ENCODE measurements at places on chromosomes 4 and X.

DNA sequence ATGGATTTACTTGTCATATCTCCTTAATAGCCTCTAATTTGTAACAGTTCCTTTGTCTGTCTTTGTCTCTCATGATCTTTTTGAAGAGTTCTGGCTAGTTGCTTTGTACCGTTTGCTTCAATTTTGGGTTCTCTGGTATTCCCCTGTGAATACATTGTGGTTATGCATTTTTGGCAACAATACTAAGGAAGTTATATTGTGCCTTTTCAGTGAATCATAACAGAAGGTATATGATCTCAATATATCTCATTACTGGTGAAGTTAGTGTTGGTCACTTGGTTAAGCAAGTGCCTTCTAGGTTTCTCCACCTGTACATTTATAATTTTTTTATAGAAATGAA, 48.6 kb downstream of the DCLK2 start:
- DNase-seq, result no peak

- DNase-seq, result no peak
These were observed 80.0 kb downstream of the ALPK1 start for GRCh38 chr4:112377171-112377570.

GRCh38 chr4:166143227-166143626, 270.2 kb downstream of the TLL1 start:
- DNase-seq, result no peak

DNA sequence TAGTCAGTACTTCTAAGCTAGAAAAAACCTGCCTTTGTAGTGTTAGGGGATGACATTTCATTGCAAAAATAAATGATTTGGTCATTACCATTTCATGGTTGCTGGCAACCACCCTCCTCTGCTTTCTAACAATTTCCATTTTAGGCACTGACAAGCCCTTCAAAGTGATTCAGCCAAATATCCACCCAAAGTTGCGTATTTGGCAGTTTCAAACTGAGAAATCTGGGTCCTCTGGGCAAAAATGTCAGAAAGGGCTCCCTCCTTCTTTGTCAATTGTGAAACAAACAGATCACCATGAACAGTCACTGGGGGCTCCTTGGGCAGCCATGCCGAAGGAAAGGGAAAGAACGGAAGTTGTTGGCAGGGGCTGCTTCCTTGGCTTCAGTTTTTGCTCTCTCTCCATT, 33.0 kb downstream of the PLAC1 start:
- no peak for DNase-seq

DNA sequence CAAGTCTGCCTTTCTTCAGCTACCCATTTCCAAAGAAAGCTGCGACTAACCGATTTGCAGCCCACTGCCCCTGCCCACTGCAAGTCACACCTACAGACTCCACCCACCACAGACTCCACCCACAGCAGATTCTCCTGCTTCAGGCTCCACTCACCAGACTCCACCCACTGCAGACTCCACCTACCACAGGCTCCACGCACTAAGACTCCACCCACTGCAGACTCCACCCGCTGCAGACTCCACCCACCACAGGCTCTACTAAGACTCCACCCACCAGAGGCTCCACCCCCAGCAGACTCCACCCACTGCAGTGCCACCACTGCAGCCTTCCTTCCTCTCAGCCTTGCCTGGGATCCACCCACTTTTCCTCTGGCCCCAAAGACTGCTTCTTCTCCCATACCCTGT, 41.3 kb downstream of the ABLIM2 start:
- DNase-seq, result peak; percentile 46

DNA sequence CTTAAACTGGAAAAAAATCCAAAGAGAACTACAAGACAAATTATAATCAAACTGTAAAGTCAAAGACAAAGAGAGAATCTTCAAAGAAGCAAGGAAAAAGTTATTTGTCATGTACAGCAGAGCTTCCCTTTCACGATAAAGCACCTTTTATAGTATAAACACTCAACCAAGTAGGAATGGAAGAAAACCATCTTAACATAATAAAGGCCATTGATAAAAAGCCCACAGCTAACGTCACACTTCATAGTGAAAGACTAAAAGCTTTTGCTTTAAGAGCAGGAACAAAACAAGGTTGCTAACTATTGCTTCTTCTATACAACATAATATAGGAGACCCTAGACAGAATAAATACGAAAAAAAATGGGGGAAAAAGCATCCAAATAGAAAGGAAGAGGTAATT, 595.7 kb upstream of the POU3F4 start:
- DNase-seq, result no peak

- DNase-seq, result peak; percentile 98
These were observed 1300.2 kb downstream of the RAPGEF2 start for GRCh38 chr4:160403081-160403480.

- DNase-seq, result peak; percentile 57
These were observed 391 bp upstream of the IDUA start for GRCh38 chr4:986428-986878.

DNA sequence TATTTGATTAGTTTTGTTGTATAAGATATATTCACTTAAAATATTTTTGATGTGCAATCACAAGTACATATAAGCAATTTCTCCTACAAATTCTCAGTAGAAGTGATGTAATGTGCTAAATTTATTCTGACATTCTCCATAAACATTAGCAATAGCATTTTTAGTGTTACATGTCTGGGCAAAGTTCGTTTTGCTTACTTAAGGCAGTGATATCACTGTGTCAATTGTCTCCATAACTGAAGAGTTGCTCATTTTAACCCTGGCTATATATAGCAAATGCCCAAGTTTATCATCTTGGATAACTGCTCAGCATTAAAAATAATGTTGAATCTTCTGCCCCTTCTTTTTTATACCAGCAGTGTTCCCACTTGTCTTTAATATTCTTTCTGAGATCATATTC, 340.0 kb upstream of the NDST4 start:
- DNase-seq, result no peak

DNA sequence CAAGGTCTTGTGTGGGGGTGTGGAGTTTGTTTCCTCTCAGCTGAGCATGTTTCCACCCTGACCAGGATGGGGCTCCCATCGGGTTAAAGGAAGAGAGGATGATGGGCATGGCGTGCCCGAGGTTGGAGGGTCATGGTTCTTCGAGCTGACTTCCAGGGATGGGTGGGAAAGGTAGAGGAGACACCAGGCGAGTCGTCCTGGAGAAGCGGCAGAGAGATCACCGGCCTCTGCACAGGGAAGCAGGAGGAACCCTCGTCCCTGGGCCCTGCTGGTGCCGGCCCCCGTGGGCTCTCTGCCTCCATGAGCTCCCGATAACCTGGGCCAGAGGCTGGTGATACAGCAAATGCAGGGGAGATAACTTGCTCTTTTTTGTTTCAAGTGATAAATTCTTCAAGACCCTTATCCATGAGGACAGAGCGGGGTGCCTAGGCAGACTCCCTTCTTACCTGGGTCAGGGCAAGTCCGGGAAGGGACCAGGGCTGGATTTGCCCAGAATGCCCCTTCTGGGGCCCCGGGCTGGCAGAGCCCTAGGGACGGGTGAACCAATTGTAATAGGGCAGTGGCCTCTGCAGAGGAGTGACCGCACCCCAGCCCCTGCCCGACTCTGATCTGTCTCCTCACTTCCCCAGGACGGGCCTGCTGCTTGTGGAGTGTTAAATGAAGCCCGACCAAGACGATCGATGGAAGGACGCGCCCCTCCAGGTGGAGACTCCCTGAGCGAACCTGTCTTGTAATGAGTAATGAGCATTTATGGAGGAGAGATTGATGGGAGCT, 63.0 kb downstream of the CPZ start:
- DNase-seq, result no peak

- no peak for DNase-seq
These were observed 65.0 kb downstream of the CLDN34 start for GRCh38 chrX:10032147-10032546.

DNA sequence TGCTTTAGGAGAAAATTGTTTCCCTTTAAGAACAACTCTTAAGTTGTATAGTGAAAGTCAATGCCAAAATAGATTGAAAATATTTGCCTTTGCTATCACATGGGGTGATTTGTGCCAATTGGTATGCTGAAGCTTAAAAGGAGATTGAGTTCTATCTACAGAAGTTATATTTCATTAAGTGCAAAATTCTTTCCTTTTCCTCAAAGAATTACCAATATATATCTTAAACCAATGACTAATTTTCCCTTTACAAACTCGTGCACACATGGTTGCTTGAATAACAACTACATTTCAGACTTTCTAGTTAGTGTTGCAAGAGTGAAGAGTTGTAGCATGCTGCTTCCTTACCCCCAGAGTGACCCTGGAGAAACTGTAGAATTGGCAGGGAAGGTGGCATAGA, 990.0 kb upstream of the PABPC4L start:
- DNase-seq, result no peak

DNA sequence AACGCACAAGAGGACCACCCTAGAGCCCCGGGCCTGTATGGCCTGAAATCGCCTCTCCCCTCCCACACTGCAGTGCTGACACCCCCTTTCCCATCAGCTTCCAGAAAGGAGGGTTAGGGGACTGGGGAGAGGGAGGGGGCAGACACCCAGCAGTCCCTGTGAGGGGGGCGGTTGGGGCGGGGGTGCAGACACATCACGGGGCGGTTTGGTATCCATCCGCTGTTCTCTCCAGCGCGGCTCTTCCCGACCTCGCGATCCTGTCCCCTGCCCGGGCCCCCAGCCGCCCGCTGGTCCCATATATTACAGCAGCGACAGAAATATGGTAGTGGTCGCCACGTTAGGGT, 404 bp upstream of the GPRASP2 start:
- no peak for DNase-seq

GRCh38 chr4:156536661-156537060, 434.9 kb downstream of the PDGFC start:
- DNase-seq, result peak; percentile 11

- no peak for DNase-seq
These were observed 242.2 kb upstream of the CTSO start for GRCh38 chr4:156195914-156196313.

GRCh38 chr4:149708513-149709130, 107.0 kb downstream of the IQCM start:
- DNase-seq, result no peak

GRCh38 chr4:26161030-26161824, 159.6 kb upstream of the RBPJ start:
- peak; percentile 66 for DNase-seq

GRCh38 chr4:3525532-3526430, 6.4 kb downstream of the LRPAP1 start:
- DNase-seq, result no peak

GRCh38 chrX:46838486-46838870, 1.6 kb downstream of the RP2 start:
- DNase-seq, result no peak

GRCh38 chr4:110106931-110107296, 91.5 kb downstream of the ELOVL6 start:
- DNase-seq, result no peak

GRCh38 chr4:6824071-6824470, 41.5 kb downstream of the KIAA0232 start:
- DNase-seq, result no peak

- no peak for DNase-seq
These were observed 43.1 kb upstream of the MXD4 start for GRCh38 chr4:2304877-2305561.

- DNase-seq, result no peak
These were observed 7.9 kb upstream of the GNRHR start for GRCh38 chr4:67762086-67762485.

DNA sequence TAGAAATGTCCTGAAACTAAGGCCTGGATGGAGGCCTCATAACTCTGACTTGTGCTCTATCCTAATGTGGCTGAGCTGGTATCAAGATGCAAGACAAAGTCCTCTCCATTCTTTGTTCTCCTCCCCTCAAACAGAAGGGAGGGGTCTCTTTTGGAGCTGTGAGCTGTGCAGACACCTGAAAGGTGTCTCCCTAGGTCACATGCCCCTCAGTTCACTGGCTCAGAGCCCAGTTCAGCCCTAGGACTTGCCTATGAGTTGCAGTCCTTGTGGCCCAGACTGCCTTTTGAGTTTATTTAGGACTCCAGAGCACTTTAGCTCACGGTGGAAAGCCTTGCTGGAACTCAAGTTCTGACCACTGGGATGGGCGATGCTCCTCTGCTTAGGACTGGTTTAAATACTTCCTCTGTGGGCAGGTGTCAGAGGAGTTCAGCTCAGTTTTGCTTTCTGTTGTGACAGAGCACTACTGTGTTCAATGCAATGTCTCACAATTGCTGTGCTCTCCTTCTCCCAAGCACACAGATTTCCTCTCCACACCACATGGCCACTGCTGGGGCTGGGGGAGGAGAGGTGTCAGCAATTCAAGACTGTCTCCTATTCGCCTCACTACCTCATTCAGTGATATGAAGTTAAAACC, 84.8 kb upstream of the ZNF827 start:
- no peak for DNase-seq

DNA sequence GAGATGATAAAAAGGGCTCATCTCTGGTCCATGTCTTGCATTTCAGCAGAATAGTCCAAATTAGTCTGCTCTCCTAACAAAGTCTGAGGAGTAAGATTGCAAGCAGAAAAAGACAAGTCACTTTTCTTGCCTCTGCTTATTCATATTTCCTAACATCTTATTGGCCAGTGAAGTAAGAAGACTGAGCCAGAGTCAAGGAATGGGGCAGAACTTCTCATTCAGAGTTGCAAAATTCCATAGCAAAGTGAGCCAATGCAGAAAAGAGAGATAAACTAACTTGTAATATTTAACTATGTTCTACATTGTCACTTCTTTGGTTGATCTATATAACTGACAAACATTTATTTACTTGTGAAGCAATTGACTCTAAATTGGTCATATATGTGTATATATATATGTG, 2304.0 kb downstream of the ARAP2 start:
- no peak for DNase-seq

DNA sequence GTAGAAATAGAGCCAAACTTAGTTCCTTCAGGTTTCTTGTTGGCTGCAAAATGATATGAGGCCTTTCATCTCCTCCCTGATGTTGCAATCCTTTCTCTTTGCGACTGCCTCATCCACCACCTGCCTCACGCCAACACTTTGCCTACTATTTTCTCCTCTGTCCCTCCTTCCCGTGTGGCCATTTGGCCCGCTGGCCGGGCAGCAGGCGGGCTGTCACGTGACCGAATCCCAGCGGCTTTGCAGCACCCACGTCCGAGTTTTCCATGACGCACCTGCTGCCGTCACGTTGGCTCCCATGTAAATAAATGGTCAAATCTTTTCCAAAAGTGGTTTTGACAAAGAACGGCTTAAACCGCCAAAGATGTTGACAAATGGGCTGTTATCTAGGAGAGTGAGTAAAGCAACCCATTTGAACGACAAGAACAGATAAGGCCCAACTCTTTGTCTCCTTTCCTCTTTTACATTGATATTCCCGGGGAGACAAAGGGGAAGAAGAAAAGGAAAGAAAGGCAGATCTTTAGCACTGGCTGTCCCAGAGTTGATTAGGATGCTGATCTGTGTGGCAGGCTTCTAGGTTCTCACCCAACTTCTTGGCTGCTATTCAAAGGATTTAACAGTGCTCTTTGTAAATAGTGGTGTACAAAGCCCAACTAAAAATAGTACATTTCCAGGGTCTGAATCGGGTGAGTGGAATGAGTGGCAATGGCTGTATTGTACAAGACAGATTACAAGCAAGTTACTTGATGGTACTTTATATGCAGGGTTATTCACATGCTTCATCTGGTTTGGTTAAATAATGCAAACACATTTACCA, 174.2 kb upstream of the JADE1 start:
- DNase-seq, result no peak

DNA sequence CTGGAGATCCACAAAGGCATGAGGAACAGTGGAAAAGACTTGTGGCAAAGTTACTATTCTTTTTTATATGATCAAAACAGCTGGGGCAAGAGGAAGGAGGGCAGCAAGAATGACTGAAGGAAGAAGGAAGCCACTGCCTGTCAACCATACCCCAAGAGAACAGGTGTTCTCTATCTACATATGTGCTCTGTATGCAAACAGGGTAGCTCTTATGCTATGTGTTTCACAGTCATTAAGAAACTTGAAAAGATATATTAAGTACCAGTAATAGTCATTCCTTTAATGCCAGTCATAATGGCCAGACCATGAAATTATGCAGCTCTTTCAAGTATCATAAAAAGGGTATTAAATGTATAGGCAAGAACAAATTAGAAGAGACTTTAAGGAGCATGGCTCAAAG, 363.9 kb downstream of the KLHL13 start:
- DNase-seq, result no peak
